NCI-H1694 (cell line): ENCODE measurements at places on chromosomes 2 and 18.

DNA sequence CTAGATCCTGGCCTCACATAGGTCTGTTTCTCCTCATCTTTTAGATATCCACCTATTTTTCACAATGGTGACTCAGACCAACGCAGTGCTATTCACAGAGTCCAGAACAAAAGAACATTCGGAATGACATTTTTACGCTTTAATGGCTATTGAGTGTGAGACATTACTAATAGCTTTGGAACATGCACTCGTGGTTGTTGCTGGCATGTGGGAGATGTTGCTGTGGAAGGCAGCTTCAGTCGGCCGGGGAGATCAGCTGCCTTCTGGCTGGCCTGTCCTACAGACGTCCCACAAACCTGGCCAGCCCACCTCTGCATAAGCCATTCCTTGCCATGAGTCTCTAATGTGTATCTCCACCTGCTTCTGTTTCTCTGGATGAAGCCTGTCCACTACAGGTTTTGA is 3.4 kb downstream of the MBP start:
- no peak for DNase-seq

DNA sequence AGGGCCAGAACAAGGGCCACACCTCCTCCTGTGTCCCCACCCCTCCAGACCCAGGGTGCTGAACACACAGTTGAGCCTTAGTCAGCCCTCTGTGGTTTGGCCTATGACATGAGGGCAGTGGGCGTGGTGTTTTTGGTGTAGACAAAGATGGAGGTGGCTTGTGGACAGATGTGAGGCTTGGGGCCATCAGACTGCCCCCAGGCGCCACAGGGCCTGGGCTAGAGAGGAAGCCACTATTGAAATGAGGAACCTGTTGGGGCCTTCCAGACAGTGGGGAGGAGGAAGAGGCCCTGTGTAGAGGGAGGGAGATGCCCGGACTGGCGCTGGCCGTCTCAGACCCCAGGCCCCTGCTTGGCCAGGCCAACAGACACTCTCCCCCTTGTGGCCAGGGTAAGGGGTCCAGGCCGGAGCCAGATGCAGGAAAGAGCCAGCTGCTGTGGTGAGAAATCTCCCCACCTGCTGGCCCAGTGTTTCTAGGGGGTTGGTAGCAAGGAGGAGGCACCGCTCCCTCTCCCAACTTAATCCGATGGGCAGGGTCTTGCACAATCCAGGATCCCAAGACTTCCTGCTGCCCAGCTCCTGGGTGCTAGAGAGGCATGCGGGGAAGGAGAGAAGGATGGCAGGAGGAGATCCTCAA is 53.8 kb downstream of the SMAD7 start:
- no peak for DNase-seq

GRCh38 chr18:9741793-9742523 is 33.9 kb downstream of the RAB31 start:
- no peak for DNase-seq

DNA sequence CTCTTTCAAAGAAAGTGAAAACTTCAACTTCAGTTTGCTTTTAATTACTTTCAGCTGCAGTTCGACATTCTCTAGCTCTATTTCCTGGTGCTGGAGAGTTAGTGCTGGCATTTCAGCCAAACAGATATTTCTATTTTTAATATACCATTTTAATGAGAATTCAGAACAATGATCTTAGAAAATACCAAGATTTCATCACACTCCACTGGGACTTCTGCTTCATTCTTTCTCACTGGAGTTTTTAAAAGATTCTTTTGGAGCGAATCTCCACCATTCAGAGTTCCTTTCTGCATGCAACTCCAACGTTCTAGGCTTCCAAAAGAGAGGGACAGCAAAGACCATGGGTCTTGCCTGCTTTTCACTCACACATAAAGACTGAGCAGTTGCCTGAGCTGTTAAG is 94.2 kb downstream of the CABLES1 start:
- no peak for DNase-seq

- DNase-seq, result no peak
Measured at GRCh38 chr2:191641609-191642008, 36.3 kb upstream of the NABP1 start.

GRCh38 chr2:20208476-20208859 is 16.5 kb downstream of the SDC1 start:
- DNase-seq, result no peak
